Diencephalon (tissue), 1 donor: ENCODE measurements at places on chromosomes 12 and 14. TPM values are rescaled to one million over a fixed set of nuclear protein-coding genes. Genes with fewer than 3 reads are reported as not detected.

Gene RPL10L
- not detected for total RNA-seq

Gene DIO3
- 2.1 TPM for total RNA-seq

Gene SAMD15
- total RNA-seq, result 20.8 TPM

Gene C12orf50
- total RNA-seq, result 0.23 TPM

Gene MYH6
- under 0.01 TPM for total RNA-seq

Gene PROX2
- not detected for total RNA-seq

Gene MON2
- 71.3 TPM for total RNA-seq
